ENCODE measurements at places on chromosomes 7 and 10. TPM values are rescaled to one million over a fixed set of nuclear protein-coding genes. Genes with fewer than 3 reads are reported as not detected.

Gene NPY4R
- 0.09 TPM for polyA plus RNA-seq

Gene LRRTM3
- 0.02 TPM for polyA plus RNA-seq

Gene AKR1D1
- 0.05 TPM for polyA plus RNA-seq

DNA sequence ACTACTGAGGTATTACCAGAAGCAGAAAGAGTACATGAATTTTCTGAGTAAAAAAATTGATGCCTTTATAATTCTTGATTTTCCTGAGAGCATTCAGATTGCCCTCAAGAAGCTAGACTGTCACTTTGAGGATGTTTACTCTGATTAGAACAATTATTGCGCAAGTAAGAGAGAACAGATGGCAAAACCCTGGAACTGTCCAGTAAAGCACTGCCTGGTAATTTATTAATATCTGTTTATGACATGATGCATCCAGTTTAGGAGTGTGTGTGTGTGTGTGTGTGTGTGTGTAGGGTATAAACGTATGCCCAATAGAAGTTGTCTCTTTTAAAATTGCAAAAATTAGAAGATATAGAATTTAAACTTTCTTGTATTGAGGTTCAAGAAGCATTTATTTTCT, 379.7 kb downstream of the PHTF2 start:
- H3K4me1 ChIP-seq: no peaks in the 10 kb centered on the region
- no peak for DNase-seq
- no peaks in the 10 kb centered on the region for H3K27me3 ChIP-seq
- no peaks in the 10 kb centered on the region for H3K36me3 ChIP-seq

- no peak for DNase-seq
- H3K27me3 ChIP-seq: no peaks in the 10 kb centered on the region
- H3K4me3 ChIP-seq: no peak overlapping the region
- no peaks in the 10 kb centered on the region for H3K4me1 ChIP-seq
Observed at GRCh38 chr10:91422915-91423314, 12.8 kb downstream of the HECTD2 start.

GRCh38 chr10:83871187-83872081, 267.9 kb upstream of the GHITM start:
- H3K27me3 ChIP-seq: no peaks in the 10 kb centered on the region
- H3K4me1 ChIP-seq: no peaks in the 10 kb centered on the region
- DNase-seq: peak; percentile 25
- H3K27ac ChIP-seq: no peak overlapping the region

DNA sequence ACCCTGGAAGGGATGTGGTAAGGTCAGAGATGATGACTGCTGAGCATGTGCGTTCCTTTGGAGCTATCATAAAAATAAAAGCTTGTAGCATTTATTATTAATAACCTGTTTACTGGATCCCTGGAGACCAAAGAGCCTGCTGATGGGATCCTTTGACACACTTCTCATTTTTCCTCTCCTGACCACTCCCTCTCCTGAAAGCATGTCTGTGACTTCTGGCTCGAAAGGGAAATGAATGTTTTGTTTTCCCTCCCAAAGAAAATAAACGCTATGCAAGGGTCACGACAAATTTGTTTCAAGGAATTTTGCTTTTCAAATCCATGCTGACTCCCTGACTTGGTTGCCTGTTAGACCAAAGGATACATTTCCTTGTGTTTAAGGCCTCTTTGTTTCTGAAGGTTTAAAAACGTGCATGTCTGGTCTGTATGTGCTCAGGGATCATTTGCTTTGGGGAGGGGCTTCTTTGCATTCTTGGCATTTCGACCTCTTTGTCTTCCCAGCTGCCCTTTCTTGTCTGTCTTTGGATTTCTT, 185.1 kb upstream of the AGK start:
- H3K27me3 ChIP-seq: no peaks in the 10 kb centered on the region
- no peak overlapping the region for H3K4me3 ChIP-seq
- DNase-seq: no peak
- no peak overlapping the region for H3K27ac ChIP-seq
- H3K4me1 ChIP-seq: no peaks in the 10 kb centered on the region
- H3K36me3 ChIP-seq: no peaks in the 10 kb centered on the region

All from thymus (tissue), 14 donors.